ENCODE measurements at places on chromosomes 7 and 10.

DNA sequence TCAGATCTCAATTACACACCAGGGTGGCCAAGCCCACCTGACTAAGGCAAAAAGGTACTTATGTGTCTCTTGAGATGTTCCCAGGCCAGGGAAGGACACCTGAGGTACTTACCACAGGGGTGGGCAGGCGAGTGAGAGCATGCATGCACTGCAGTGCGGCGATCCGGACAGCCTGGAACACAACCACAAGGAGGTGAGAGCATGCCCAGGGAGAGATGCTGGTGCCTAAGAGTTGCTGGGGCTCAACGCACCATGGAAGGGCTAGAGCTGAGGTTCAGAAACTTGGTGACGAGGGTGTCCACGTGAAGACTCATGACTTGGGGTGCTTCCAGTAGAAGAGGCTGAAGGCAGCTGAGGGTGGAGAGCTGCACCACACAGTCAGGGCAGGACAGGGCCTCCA, 13.1 kb downstream of the ZDHHC16 start:
- no peak for DNase-seq

- DNase-seq, result no peak
These were observed 161.1 kb upstream of the CHST15 start for GRCh38 chr10:124254490-124254889.

- DNase-seq, result peak; percentile 16
These were observed at the start of gene OGDHL for GRCh38 chr10:49761789-49762565. TSS of gene OGDHL (minus strand) at chr10:49762323. CDS start at chr10:49758592, 3,731 bp downstream.

DNA sequence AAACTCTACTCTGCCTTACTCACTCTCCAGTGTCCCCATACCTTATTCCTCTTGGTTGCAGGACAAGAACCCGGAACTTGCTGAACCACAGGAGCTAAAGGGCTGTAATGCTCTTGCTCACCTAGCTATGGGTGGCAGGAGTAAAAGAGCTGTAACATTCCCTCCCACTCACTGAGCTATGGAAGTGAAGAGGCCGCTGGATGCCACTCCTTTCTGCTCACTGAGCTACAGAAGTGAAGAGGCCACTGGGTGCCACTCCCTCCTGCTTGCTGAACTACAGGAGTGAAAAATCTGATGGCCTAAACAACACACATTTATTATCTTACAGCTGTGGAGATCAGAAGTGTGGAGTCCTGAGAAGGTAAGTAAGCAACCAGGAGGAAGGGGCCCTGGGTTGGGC, 17.5 kb downstream of the MRPS24 start:
- DNase-seq, result no peak

DNA sequence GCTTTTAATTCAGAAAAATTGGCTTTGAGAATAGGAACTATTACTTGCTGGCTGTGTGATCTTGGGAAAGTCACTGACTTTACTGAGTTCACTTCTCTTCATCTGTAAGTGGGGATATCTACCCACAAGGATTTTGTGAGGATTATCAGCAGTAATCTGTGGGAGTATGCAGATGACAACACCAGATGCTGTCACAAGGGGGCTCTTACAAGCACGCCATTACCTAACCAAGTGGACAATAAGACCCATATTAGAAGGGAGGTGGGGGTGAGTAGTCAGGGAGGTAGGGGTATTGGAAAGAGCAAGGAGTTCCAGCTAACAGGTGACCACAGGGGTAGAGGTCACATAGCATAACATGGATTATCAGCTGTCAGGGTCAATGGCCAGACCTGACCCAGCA, 569.4 kb downstream of the SUGCT start:
- DNase-seq, result no peak

DNA sequence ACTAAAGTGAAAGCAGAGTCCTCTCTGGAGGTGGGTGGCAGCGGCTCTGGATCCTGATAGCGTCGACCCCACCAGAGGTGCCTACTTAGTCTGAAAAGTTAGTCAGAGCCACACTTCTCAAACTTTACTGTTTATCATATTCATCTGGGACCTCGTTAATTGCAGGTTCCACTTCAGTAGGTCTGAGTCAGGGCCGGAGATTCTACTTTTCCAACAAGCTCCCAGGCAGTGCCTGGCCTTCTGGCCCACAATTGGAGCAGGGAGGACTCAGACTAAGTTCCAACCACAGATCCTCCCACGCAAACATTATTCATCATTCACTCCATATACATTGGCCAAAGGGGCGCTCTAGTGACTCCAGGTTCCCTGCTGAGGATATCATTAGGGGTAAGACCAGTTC, 78.1 kb downstream of the VSTM4 start:
- DNase-seq, result no peak

GRCh38 chr7:99395616-99396327, 12.6 kb downstream of the PDAP1 start:
- no peak for DNase-seq

- DNase-seq, result no peak
These were observed 6.9 kb downstream of the PAPOLB start for GRCh38 chr7:4854916-4855315.

DNA sequence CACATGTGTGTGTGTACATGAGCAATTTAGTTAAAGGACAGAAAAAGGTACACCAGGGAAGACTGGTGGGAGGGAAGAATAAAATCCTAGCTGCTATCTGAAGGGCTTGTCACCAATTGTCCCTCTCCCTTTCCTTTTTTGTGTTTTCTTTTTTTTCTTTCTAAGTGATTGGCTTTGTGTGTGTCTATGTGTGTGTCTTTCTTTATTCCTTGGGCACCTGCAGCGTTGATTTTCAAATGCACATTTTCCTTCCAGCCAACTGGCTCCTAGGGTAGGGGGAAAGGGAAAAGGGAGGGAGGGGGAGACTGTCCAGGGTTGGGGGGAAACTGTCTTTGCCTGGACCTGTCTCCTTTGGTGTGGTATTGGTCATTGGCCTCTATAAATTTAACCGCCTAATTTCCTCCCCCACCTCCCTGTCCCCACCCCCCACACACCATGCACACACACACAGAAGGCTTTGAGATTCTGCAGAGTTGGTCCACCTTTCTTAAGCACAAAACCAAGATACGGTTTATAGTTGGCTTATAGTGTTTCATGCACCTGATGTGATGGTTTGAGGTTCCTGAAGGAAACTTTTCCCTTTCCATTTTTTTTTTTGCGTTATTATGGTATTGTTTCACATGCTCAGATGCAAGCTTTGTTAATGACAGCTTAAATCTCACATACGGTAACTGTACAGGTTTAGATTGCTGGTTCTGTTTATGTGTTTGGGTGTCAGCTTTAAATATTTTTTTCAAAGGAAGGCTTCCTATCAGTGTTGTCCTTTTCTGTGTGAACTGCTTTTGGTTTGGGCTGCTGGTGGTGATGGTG, 2.6 kb downstream of the AUTS2 start:
- no peak for DNase-seq

- DNase-seq, result no peak
These were observed 6.9 kb downstream of the PPIF start for GRCh38 chr10:79354141-79354540.

DNA sequence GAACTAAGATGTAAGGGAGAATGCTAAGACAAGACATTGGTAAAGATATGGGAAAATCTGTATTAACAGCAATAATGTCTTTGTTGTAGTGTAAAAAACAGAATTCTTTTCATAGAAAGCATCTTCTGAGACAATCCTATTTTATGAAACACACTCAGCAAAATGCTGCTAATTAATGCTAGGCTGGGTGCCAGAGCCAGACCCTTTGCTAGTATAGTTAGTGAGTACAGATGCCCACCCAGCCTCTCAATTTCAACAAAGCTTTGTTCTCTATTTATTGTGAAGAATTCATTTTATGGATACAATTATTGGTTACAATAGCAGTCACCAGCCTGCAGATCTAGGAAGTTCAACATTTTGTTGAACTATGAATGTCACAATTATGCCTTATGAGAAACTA, 131.0 kb downstream of the SEM1 start:
- no peak for DNase-seq

DNA sequence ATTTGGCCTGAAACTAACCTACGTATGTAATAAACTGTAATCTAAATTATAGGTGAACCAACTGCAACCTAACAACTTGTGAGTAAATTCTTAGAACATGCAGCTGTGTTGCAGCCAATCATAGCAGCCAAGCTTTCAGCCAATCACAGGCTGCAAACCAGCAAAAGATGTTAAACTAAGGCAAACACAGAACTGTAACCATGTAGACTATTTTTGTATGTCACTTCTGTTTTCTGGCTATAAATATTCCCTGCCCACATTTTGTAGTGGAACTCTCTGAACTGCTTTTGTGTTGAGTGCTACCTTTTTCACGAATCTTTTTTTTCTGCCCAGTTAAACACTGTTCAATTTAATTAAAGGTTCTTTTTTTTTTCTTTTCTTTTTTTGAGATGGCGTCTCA, 28.2 kb upstream of the ZPBP start:
- no peak for DNase-seq

DNA sequence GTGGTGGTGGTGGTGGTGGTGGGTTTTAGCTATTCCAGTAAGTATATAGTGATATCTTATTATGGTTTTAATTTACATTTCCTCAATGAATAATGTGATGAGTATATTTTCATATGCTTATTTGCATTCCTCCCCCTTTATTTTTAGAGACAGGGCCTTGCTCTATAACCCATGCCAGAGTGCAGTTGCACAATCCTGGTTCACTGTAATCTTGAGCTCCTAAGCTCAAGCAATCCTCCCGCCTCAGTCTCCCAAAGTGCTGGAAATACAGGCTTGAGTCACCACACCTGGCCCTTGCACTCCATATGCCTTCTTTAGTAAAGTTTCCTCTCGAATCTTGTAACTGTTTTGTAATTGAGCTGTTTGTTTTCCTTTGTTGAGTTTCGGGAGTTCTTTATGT, 577.7 kb upstream of the AUTS2 start:
- DNase-seq, result no peak

GRCh38 chr10:51000976-51001375, 73.3 kb upstream of the PRKG1 start:
- DNase-seq, result no peak

DNA sequence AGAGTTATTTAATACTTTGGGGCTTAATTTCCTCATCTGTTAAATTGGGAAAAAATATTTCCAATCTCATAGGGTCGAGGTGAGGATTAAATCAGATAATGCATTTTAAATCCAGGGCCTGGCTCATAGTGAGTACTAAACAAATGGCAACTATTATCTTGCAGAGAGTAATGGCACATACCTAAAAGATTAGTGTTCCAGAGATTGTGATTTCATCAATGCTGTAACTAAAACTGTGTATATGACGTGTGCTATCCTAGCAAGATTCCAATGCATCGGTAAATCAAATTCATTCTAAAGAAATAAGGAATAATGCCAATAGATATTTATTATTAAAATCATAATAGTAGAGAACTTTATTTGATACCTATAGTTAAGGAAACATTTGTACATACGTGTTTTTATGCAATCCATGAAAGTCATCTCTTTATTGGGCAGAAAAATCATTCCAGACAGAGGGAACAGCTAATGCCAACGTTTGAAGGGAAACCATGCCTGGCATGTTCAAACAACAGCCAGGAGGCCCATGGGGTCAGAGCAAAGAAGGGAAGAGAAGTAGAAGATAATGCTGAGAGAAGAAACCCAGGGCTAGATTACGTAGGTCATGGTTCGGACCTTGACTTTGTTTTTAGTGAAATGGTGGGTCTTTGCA, 174.8 kb upstream of the AGR3 start:
- no peak for DNase-seq

DNA sequence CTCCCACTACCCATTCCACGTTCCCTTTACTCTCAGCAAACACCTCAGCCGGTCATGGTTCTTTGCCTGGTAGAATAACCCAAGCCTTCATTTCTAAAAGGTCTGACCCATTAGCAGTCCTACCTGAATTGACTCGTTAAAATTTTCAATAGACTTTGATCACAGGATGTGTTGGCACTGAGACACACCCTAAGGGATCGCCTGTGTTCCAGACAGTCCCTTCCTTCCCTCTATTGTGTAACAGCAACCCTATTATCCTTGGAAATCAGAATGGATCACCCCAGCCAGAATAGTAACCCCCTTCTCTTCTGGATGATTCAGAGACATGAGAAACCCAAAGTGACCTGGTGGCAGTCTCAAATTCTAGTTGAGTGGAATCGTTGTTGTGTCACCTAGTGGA, 20.4 kb upstream of the FAM171A1 start:
- DNase-seq, result no peak

DNA sequence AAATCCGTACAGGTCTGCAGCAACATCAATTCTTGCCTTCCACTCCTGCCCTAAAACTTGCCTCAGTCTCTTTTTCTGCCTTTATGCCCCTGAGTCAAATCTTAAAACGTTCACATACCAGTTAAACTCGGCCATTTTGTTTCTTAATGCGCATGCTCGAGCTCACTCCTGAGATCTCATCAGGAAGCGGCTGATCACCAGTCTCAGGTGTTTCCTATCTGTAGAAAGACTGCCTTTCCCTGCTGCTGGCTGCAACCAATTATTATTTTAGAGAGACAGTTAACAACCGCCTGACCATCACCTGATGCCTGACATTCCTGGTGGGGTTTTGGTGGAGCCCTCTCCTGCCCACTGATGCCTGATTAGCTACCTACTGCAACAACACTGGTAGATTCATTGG, 70.2 kb upstream of the TMEM140 start:
- no peak for DNase-seq

DNA sequence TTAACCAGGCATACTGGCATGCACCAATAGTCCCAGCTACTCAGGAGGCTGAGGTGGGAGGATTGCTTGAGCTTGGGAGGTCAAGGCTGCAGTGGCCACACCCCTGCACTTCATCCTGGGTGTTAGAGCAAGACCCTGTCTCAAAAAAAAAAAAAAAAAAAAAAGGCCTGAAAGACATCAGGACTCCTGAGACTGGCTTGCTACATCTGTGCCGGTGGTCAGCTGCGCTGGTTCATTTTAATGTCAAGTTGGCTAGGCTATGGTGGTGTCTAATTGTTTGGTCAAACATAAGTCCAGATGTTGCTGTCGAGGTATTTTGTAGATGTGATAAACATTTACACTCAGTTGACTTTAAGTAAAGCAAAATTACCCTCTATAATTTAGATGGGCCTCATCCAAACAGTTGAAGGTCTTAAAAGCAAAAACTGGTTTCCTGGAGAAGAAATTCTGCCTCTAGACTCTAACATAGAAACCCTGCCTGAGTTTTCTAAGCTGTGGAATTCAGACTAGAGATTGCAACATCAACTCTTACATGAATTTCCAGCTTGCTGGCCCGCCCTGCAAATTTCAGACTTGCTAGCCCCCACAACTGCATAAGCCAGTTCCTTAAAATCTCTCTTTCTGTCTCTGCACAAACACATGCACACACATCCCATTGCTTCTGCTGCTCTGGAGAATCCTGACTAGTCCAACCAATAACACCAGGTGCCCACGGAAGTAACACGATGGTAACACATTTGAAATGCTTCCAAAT, 18.2 kb downstream of the MYOF start:
- no peak for DNase-seq

Data from CD4-positive, alpha-beta T cell treated with Interleukin-15 for 4 hours (primary cell).